ENCODE measurements at places on chromosomes 12 and 14.
A peak's percentile ranks its signal among the peaks of the same experiment; 100 is the strongest.

- no peak for DNase-seq
Measured at GRCh38 chr12:5856692-5857091, 88.4 kb downstream of the ANO2 start.

- DNase-seq = no peak
Measured at GRCh38 chr12:75558287-75558686, 46.9 kb upstream of the KRR1 start.

DNA sequence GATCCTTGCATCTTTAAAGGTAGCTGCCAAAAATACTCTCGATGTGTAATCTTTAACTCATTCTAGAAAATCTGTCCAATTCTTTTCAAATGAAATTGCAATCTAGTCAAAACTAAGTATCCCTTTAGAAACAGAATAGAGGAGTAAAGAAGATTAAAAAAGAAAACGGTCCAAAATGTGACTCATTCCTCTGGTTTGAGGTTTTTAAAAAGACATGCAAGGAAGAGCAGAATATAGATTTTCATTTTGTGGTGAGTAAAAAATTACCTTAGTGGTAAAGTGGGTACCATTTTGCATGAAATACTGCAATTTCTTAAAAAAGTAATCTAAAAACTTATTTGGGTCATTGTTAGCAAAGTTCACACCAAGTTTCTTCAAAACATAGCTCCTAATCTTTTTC lies 108.4 kb downstream of the BRMS1L start:
- no peak for DNase-seq

DNA sequence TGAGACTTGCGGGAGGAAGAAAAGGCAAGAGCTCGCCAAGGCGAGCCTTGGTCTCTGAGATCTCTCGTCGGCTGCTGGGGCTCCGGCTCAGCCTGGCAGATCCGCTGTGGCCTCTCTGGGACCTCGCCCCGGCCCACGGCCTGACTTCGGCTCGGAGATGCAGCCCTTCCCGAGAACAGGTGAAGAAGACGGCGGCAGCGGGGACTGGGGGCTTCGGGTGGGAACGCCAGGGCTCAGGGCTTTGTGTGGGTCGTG lies 6.0 kb upstream of the HOXC9 start:
- no peak for DNase-seq

- no peak for DNase-seq
Measured at GRCh38 chr14:24681056-24681455, 47.1 kb upstream of the GZMB start.

- no peak for DNase-seq
Measured at GRCh38 chr14:81276073-81277069, 55.6 kb upstream of the GTF2A1 start.

DNA sequence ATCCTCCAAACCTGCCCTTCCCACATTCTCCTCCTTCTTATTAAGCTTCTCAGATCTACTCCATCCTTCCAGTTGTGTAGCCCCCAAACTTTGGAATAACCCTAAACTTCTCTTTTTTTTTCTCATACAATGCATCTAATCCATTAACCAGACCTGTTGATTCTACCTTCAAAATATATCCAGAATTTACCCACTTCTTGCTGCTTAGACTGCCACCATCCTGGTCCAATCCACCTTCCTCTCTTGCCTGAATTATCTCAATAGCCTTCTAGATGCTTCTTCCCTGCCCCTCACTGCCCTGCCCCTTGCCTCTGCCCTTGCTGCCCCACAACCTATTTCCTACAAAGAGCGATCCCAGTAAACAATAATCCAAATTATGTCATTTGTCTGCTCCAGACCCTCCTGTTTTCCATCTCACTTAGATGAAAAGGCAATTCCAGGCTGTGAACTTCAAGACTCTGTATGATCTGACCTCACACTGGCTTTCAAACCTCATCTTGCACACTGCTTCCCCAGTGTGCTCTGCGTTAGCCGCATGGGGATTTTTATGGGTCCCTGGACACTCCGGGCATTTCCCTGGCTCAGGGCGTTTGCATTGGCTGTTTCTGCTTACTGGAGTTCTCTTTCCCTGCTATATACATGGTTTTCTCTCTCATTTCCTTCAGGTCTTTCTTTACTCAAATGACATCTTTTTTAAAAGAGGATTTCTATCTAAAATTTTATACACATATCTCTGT lies 42.6 kb upstream of the HIF1A start:
- no peak for DNase-seq

GRCh38 chr14:23707415-23707814 lies 71.3 kb downstream of the DHRS2 start:
- DNase-seq = no peak

DNA sequence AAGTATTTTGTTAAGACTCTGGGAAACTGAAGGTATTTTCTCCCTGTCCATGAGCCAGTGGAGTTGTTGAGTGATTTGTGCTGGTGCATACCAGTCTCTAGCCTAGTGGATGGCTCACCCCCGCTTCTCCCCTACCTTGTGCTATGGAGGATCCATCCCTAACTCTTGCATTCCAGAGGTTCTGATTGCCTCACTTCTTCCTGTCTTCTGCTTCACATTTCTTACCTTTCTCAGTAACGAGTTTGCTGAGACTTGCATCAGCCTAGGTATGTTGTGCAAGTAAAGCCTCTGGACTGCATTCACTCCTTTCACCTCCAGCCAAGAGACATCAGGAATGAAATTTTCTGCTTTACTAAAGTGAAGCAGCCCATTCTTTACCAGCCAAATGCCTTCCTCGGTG lies 391.6 kb downstream of the ZFP36L1 start:
- no peak for DNase-seq

GRCh38 chr12:30965613-30965985 lies 39.1 kb downstream of the TSPAN11 start:
- DNase-seq = no peak

- DNase-seq = no peak
Measured at GRCh38 chr12:132250707-132251106, 78.7 kb downstream of the GALNT9 start.

DNA sequence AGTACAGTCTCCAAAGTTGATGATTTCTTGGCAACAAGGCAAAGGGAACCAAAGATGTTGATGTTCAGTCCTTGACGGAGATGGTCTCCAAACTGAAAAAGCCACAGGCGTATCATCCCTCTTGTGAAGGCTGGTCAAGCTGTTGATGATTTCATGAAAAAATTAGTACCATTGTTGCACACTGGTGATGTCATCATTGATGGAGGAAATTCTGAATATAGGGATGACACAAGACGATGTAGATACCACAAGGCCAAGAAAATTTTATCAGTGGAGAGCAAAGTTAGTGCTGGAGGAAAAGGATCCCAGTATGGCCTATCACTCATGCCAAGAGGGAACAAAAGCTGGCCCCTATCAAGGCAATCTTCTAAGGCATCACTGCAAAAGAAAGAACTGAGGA lies 88.7 kb upstream of the KRR1 start:
- DNase-seq = no peak

DNA sequence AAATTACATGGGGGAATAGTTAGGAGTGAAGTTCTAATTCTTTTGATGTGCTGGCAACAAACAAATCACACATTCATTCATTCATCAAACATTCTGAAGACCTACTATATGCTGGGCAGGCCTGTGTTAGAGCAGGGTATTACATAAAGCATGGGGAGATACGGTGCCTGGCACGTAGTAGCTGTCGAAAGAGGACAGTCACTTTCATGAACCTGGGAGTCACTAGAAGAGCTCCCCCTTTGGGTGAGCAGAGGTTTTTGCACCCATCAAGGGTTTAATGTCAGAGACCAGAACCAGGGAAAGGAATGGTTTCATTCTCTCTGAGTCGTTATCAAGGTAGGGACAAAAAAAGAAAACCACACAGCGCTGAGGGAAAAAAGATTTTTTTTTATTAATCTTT lies 10.0 kb downstream of the LHX5 start:
- no peak for DNase-seq

DNA sequence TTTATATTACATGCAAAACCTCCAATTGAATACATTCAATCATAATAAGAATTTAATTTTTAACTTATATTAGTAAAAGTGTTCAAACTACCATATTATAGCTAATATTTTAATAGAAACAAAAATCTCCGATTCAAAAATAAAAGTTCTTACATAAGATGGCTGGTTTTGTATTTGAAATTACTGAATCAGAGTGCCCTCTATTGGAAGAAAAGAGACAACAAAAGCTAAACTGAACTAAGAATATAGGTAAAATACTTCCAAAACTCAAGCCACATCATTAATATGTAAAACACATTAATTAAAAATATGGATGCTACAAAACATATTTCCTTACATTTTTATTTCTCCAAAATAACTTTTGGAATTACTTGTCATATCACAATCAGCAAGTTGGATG lies 120.3 kb downstream of the GARIN6 start:
- DNase-seq = peak; percentile 3

DNA sequence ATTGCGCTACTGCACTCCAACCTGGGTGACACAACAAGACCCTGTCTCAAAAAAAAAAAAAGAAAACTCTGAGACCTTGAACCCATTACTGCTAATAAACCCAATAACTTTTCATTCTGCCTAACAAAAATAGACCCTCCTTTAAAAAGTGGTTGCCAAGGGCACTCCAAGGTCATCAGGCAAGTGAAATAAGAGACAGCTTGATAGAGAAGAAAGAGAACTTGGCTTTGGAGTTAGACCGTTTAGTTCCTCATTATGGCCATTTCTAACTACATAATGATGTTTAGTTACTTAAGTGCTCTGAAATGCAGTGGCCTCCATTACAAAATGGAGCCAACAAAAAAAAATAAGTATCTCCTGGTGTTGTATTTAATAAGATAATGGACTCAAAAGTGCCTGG lies 55.9 kb downstream of the PHLDA1 start:
- no peak for DNase-seq

DNA sequence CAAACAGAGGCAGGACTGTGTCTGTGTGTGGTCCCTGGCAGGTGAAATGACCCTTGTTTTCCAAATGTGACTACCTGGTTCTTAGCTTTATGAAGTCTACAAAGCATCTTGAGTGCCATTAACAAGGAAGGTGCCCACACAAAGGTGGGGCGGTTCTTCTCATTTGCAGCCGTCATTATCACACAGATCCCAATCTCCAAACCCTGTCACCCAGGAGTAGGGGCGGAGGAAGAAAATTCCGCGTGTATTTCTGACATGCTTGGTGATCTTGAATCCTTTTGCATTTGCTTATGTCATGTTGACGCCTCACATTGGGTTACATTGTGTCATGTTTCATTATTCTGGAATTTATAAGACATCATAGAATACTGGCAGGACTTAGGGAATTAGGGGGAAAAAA lies 277.3 kb downstream of the VRK1 start:
- DNase-seq = no peak

GRCh38 chr14:72518809-72519377 lies 375.0 kb downstream of the DPF3 start:
- DNase-seq = no peak

GRCh38 chr12:45183246-45183645 lies 32.6 kb upstream of the ANO6 start:
- DNase-seq = peak; percentile 13

- peak; percentile 19 for DNase-seq
Measured at GRCh38 chr12:98983647-98984046, 338.6 kb downstream of the APAF1 start.
